ENCODE measurements at places on chromosomes 13 and 19.

- H3K4me3 ChIP-seq = no peak overlapping the region
- no peaks in the 10 kb centered on the region for H3K27me3 ChIP-seq
- no peak for DNase-seq
- peak overlapping the region; percentile 79 for H3K27ac ChIP-seq
- no peaks in the 10 kb centered on the region for H3K36me3 ChIP-seq
These were observed 2.1 kb downstream of the KCNN4 start for GRCh38 chr19:43778651-43779050.

- no peaks in the 10 kb centered on the region for H3K27me3 ChIP-seq
- no peak overlapping the region for H3K4me3 ChIP-seq
- H3K36me3 ChIP-seq = no peaks in the 10 kb centered on the region
- no peak for DNase-seq
- H3K27ac ChIP-seq = no peak overlapping the region
- H3K4me1 ChIP-seq = no peaks in the 10 kb centered on the region
These were observed 52.3 kb upstream of the PARP4 start for GRCh38 chr13:24564881-24565280.

DNA sequence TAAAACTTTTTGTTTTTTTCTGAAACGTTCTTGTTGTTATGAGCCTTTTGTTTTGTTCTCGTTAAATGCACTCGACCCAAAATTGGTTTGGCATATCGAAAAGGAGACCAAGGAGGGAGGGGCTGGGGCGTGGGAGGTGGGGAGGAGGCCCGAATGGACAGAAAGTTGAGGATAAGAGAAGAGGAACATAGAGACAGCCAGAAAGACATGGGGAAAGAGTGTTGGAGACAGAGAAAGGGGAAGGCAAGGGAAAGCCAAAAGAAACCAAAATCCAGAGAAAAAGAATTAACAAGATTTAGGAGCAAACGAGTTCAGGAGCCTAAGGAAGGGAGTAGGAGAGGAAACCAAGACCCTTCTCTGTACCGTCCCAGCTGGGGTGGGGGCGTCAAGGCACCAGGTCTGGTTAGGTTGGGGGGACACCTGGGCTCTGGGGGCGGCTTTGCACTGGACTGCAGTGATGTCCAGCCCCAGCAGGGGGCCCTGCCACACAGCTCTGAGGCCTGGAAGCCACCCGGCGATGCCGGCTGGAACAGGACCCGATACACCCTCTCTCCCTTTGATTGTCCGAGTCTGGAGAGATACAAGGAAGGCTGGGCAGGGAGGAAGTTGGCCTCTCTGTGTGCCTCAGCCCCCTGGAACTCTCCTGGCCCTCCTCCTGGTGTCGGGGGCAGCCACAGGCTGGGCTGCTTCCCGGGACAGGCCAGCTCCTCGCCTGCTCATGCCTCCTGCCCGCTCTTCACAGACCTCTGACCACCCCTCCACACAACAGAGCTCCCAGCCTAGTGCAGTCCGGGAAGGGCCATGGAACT lies 11.6 kb upstream of the ASF1B start:
- peak overlapping the region; percentile 35 for H3K27ac ChIP-seq
- no peak overlapping the region for H3K4me3 ChIP-seq
- H3K4me1 ChIP-seq = peaks cover 31% of the 10 kb centered on the region
- DNase-seq = peak; percentile 56
- no peaks in the 10 kb centered on the region for H3K27me3 ChIP-seq

GRCh38 chr19:16376649-16377048 lies 52.0 kb downstream of the KLF2 start:
- H3K4me1 ChIP-seq = peaks cover 93% of the 10 kb centered on the region
- H3K36me3 ChIP-seq = peaks cover 5% of the 10 kb centered on the region
- H3K27ac ChIP-seq = no peak overlapping the region
- DNase-seq = no peak

DNA sequence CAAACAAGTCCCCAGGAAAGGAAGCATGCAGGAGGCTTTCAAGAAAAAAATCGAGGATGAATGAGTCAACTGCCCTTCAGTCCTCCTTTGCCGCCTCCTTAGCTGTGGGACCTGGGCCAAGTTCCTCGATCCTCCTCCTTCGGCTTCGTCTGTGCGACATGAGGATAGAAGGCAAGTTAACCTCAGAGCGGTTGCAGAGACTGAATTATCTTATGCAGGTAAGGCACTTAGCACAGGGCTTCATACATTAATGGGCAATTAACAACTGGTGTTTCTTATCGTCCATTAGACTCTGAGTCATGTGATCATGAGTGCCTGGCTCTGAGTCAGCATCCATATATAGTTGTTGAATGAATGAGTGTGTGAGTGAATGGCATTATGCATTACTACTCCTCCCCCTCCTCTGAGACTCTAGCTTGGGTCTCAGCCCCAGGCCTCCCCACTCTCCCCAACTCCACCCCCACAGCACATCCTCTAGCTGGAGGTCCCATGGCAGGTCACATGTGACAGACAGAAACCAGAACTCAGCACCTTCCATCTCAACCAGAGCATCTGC lies 1.6 kb upstream of the TTC9B start:
- H3K27me3 ChIP-seq = peaks cover 36% of the 10 kb centered on the region
- no peak for DNase-seq
- no peak overlapping the region for H3K27ac ChIP-seq
- H3K4me1 ChIP-seq = peaks cover 10% of the 10 kb centered on the region

DNA sequence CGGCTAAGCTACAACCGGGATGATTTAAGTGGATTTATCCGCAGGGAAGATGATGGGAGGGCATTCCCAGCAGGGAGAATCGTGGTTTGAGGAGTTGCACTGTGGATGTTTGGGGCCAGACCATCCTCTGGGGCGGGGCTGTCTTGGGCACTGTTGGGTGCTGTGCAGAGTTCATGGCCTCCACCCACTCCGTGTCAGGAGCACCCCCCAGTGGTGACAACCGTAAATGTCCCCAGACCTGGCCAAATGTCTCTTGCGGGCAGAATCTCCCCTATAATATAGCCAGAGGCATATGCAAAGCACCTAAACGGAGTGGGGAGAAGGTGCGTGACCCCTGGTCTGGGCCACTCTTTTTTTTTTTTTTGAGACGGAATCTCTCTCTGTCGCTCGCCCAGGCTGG lies 40.2 kb downstream of the SMIM24 start:
- H3K4me3 ChIP-seq = no peak overlapping the region
- no peak overlapping the region for H3K27ac ChIP-seq
- peak; percentile 62 for DNase-seq
- H3K36me3 ChIP-seq = no peaks in the 10 kb centered on the region
- H3K27me3 ChIP-seq = no peaks in the 10 kb centered on the region
- H3K4me1 ChIP-seq = peaks cover 5% of the 10 kb centered on the region

DNA sequence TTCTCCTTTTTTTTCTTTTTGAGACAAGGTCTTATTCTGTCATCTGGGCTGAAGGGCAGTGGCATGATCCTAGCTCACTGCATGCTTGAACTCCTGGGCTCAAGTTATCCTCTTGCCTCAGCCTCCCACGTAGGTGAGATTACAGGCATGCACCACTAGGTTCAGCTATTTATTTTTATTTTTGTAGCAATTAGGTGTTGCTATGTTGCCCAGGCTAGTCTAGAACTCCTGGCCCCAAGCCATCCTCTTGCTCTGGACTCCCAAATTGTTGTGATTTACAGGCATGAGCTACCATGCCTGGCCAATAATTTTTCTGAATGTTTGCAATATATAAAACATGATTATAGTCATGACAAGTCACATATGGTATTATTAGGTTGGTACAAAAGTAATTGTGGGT lies 161.1 kb upstream of the ATXN8OS start:
- no peak overlapping the region for H3K4me3 ChIP-seq
- no peak overlapping the region for H3K27ac ChIP-seq
- no peaks in the 10 kb centered on the region for H3K36me3 ChIP-seq
- no peaks in the 10 kb centered on the region for H3K27me3 ChIP-seq
- H3K4me1 ChIP-seq = no peaks in the 10 kb centered on the region
- DNase-seq = no peak

- no peaks in the 10 kb centered on the region for H3K4me1 ChIP-seq
- no peaks in the 10 kb centered on the region for H3K27me3 ChIP-seq
- peak; percentile 70 for DNase-seq
- no peak overlapping the region for H3K4me3 ChIP-seq
- no peak overlapping the region for H3K27ac ChIP-seq
These were observed 21.1 kb upstream of the ZNF766 start for GRCh38 chr19:52248241-52248640.

- H3K36me3 ChIP-seq = no peaks in the 10 kb centered on the region
- no peaks in the 10 kb centered on the region for H3K4me1 ChIP-seq
- DNase-seq = no peak
- H3K27me3 ChIP-seq = no peaks in the 10 kb centered on the region
- no peak overlapping the region for H3K27ac ChIP-seq
- H3K4me3 ChIP-seq = no peak overlapping the region
These were observed 89.7 kb downstream of the HSPH1 start for GRCh38 chr13:31072041-31072440.

DNA sequence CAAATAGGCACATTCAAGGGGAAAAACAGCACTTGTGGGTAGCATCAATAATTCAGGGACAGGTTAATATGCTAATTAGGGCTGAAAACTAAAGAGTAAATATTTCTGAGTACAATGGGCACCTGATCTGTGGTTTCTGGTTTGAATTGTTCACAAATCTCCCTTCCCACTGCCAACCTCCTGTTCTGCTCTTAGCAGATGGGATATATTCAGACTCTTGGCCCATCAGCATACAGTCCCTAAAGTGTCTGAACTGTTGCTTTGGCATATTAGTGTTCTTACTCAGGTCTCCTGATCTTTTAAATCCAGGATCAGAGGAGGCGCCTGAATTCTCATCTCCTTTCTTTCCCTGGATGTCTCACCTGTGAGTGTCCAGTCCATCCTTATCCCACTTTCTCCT lies 8.2 kb upstream of the LRCH1 start:
- DNase-seq = no peak
- H3K4me1 ChIP-seq = no peaks in the 10 kb centered on the region
- H3K27ac ChIP-seq = no peak overlapping the region
- H3K4me3 ChIP-seq = no peak overlapping the region

GRCh38 chr13:29999492-30000369 lies 149.3 kb upstream of the UBL3 start:
- H3K4me3 ChIP-seq = no peak overlapping the region
- H3K27me3 ChIP-seq = no peaks in the 10 kb centered on the region
- DNase-seq = no peak

- DNase-seq = no peak
- H3K27me3 ChIP-seq = no peaks in the 10 kb centered on the region
- H3K4me1 ChIP-seq = no peaks in the 10 kb centered on the region
- H3K27ac ChIP-seq = no peak overlapping the region
- H3K36me3 ChIP-seq = no peaks in the 10 kb centered on the region
These were observed 91.0 kb downstream of the FGF14 start for GRCh38 chr13:102310691-102311418.

- H3K36me3 ChIP-seq = no peaks in the 10 kb centered on the region
- H3K27ac ChIP-seq = no peak overlapping the region
- no peak overlapping the region for H3K4me3 ChIP-seq
- no peak for DNase-seq
- H3K4me1 ChIP-seq = peaks cover 20% of the 10 kb centered on the region
These were observed 70.1 kb downstream of the CAB39L start for GRCh38 chr13:49373716-49374115.

- DNase-seq = no peak
- H3K36me3 ChIP-seq = no peaks in the 10 kb centered on the region
- no peaks in the 10 kb centered on the region for H3K4me1 ChIP-seq
- H3K27me3 ChIP-seq = no peaks in the 10 kb centered on the region
- H3K4me3 ChIP-seq = no peak overlapping the region
These were observed 3.1 kb downstream of the FPR3 start for GRCh38 chr19:51798062-51798461.

GRCh38 chr13:114016321-114017027 lies 42.6 kb upstream of the C13orf46 start:
- H3K27me3 ChIP-seq = no peaks in the 10 kb centered on the region
- H3K4me3 ChIP-seq = no peak overlapping the region
- no peak for DNase-seq
- H3K27ac ChIP-seq = no peak overlapping the region

DNA sequence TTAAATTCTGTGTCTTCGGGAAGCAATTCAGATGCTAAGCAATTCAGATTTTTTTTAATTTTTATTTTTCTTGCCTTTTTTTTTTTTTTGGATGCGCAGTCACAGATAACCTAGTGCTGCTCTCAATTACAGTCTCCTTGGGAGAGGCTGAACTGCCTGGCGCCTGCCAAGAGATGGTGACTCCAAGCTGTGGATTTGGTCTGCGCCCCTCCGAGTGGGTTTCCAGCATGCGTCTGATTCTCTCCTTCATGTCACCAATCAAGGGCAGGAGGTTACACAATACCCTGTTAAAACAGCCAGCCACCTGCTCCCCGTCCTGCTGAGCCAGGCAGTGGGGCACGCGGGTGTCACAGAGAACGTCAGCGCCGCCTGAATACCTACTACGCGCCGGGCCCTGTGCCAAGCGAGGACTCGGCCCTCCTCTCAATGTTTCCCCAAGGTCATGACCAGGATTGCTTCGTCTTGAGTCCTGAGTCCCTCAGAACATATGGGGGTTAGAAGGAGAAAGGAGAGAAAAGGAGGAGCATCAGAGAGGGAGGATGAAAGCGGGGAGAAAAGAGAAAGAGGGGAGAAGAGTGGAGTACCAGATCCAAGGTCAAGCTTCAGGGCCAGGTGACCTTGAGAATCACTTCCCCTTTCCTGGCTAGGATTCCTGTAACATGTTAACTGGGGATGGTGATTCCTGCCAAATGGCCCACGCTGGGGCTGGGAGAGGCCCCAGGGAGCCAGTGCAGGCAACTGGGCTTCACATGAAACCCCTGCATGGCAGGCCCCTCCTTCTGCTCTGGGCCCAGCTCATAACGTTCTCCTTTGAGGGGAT lies 213.6 kb downstream of the URI1 start:
- H3K4me3 ChIP-seq = no peak overlapping the region
- no peaks in the 10 kb centered on the region for H3K4me1 ChIP-seq
- no peak overlapping the region for H3K27ac ChIP-seq
- no peaks in the 10 kb centered on the region for H3K27me3 ChIP-seq
- no peaks in the 10 kb centered on the region for H3K36me3 ChIP-seq

GRCh38 chr13:80888390-80888789 lies 547.5 kb upstream of the SPRY2 start:
- DNase-seq = no peak
- no peak overlapping the region for H3K27ac ChIP-seq
- no peaks in the 10 kb centered on the region for H3K27me3 ChIP-seq
- H3K4me3 ChIP-seq = no peak overlapping the region

- H3K36me3 ChIP-seq = no peaks in the 10 kb centered on the region
- H3K4me1 ChIP-seq = no peaks in the 10 kb centered on the region
- DNase-seq = no peak
These were observed 50.8 kb downstream of the EFNB2 start for GRCh38 chr13:106484537-106485193.

GRCh38 chr13:37618554-37618953 lies 20.0 kb upstream of the POSTN start:
- H3K36me3 ChIP-seq = no peaks in the 10 kb centered on the region
- no peak for DNase-seq
- H3K4me1 ChIP-seq = no peaks in the 10 kb centered on the region
- H3K27ac ChIP-seq = no peak overlapping the region
- H3K4me3 ChIP-seq = no peak overlapping the region

- no peaks in the 10 kb centered on the region for H3K27me3 ChIP-seq
- no peak overlapping the region for H3K27ac ChIP-seq
These were observed 100.2 kb downstream of the ZIC5 start for GRCh38 chr13:99871249-99871898.

- peaks cover 40% of the 10 kb centered on the region for H3K4me1 ChIP-seq
- no peak overlapping the region for H3K4me3 ChIP-seq
- H3K36me3 ChIP-seq = peaks cover 4% of the 10 kb centered on the region
- H3K27me3 ChIP-seq = no peaks in the 10 kb centered on the region
- no peak overlapping the region for H3K27ac ChIP-seq
- no peak for DNase-seq
These were observed 89.9 kb downstream of the STK24 start for GRCh38 chr13:98487016-98487415.

- no peaks in the 10 kb centered on the region for H3K36me3 ChIP-seq
- H3K27ac ChIP-seq = peak within 1 kb of the TSS; percentile 4
- H3K4me3 ChIP-seq = no peak within 1 kb of the TSS
- no peaks in the 10 kb centered on the region for H3K27me3 ChIP-seq
These were observed at the start of gene C3 for GRCh38 chr19:6720369-6721137. Gene C3 (minus strand): TSS chr19:6720650. CDS start chr19:6720589, 61 bp downstream.

Measured in CD8-positive, alpha-beta memory T cell (primary cell).